ENCODE measurements at places on chromosomes 2 and 18.
A peak's percentile ranks its signal among the peaks of the same experiment; 100 is the strongest.

- no peak for DNase-seq
Measured at GRCh38 chr18:64032312-64032711, 62.4 kb downstream of the SERPINB8 start.

- DNase-seq, result no peak
Measured at GRCh38 chr2:54675738-54676137, 47.7 kb upstream of the EML6 start.

- no peak for DNase-seq
Measured at GRCh38 chr2:187358531-187358930, 89.5 kb downstream of the CALCRL start.

DNA sequence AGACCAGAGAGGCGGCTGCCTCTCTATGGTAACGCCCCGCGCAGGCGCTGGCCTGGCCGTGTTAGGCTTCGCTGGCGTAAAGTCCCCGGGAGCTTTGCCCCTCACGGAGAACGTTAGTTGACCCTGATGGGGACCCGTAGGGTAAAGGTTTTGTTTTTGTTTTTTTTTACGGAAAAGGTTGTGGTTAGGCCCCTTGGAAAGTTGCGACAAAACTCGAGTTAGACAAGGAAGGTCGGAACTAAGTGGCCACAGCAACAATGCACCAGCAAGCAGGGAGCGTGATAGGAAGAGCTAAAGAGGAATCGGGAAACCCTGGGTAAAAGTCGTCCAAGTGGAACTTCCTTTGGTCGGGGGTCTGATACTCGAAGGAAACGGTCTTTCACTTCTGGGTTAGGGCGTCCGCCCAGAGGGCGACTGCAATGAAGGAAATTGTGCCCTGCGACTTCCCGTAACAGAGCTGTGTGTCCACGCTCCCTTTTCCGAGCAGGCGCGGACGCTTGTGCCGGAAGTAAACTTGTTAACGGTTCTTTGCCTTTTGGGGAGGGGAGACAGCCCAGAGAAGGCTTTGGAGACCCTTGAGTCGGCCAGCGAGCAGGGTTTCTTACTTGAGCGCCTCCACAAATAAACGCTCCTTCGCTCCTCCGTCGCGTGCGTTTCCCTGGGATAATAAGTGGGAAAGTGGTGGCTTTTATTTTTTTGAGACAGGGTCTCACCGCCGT lies 493 bp upstream of the CLASP1 start:
- peak; percentile 95 for DNase-seq

DNA sequence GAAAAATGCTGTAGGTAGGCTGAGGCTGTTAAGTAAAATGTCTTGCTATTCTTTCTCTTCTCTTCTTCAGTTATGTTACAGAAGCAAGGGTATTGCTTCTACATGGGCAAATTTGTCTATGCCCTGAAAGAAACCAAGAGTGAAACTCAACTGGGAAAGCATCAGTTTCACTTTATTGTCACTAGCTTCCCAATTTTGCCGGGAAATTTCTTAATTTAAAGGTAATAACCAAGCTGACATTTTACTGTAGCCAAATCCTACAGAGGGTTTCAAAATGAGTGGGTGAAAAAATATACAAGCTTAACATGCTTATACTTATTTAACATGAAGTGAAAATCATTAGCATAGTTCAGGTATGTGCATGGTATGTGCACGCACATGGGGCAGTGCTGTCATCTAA lies 3.2 kb downstream of the TANK start:
- DNase-seq, result no peak

DNA sequence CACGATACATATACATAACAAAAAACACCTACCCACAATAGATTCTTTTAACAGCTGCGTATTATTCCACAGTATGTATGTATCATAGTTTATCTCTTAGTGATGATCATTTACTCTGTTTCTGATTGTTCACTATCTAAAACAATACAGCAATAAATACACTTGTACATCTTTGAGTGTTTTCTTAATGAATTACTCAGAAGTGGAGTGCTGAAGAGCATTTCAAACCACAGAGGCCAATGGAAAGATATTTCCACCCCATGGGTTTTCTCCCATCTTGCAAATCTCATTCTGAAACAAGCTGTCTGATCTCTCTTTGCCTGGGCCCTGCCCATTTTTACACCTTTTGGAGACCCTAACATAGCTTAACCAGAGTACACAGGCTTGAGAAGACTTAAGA lies 113.8 kb upstream of the KLF7 start:
- DNase-seq, result no peak

- DNase-seq, result no peak
Measured at GRCh38 chr18:57785751-57786437, 17.2 kb downstream of the ATP8B1 start.

DNA sequence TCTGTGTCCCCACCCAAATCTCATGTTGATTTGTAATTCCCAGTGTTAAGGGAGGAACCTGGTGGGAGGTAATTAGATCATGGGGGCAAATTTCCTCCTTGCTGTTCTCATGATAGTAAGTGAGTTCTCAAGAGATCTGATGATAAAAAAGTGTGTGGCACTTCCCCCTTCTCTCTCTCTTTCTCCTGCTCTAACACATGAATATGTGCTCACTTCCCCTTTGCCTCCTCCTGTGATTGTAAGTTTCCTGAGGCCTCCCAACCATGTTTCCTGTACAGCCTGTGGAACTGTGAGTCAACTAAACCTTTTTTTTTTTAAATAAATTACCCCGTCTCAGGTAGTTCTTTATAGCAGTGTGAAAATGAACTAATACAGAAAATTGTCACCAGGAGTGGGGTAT lies 380.0 kb downstream of the MEIS1 start:
- no peak for DNase-seq

GRCh38 chr2:128651000-128651399 lies 332.3 kb upstream of the HS6ST1 start:
- DNase-seq, result no peak

- DNase-seq, result no peak
Measured at GRCh38 chr18:53567929-53568574, 656.4 kb downstream of the MBD2 start.

GRCh38 chr18:8765783-8766463 lies 60.6 kb downstream of the MTCL1 start:
- no peak for DNase-seq

DNA sequence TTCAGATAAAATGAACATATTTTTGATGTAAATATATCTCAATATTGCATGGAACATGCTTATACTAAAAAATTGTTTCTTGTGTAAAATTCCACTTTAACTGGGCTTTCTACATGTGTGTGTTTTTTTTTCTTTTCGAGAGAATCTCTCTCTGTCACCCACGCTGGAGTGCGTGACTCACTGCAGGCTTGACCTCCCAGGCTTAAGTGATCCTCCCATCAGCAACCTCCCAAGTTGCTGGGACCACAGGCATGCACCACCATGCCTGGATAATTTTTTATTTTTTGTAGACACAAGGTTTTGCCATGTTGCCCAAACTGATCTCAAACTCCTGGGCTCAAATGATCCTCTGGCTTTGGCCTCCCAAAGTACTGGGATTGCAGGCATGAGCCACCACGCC lies 254.6 kb downstream of the LOXHD1 start:
- DNase-seq, result no peak

GRCh38 chr2:164696634-164697033 lies 75.4 kb upstream of the GRB14 start:
- no peak for DNase-seq

DNA sequence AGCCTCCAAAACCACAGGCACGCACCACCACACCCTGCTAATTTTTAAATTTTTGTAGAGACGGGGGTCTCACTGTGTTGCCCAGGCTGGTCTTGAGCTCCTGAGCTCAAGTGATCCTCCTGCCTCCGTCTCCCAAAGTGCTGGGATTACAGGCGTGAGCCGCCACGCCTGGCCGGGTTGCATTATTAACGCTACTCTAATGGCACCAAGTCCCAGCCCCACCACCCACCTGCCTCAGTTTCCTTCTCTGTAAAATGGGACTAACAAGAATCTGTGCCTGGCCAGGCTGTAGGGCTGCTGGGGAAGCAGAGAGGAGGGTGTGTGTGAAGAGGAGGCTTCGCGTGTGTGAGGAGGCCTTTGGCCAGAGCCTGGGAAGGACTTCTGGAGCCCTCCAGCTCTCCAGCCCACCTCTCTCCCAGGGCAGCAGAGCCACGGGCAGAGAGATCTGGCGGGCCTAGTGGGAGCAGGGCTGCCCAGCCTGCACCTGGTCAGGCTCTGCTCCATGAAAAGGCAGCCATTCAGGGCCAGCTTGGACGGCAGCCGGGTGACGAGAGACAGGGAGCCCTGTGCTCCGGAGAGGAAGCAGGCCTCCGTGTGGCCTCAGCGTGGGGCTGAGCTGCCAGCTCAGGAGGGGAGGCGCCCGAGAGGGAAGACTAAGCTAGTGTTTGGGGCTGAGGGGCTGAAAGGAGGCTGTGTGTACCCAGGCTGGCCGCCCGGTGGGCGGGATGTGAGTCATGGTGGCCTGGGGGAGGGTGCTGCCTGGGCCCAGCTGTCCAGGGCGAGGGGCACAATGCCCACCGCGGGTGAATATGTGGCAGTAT lies 7.4 kb upstream of the B3GNT7 start:
- DNase-seq, result no peak

DNA sequence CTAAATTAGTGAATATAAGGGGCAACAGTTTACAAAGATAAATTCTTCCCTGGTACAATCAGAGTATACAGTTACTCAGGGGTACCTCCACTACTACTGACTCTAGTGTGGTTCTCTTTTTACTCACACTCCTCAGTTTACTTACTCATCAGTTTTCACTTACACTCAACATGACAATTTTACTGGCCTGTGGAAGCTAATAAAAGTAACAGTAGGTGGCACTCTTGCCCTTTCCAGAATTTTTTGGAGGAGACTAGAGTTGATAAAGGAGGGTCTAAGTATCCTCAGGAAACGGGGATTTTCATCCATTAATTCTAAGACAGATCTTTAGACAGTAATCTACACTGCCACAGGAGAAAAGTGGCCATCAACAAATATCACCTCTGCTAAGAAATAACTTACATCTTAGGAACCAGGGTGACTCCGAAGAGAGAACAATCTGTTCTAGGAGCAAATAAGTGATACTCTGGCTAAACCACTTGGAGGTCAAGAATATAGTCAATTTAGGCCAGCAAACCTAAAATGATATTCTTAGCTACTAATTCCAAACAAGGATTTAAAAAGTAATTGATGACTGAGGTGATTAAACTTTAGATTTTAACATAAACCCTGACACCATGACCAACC lies 61.3 kb downstream of the ATL2 start:
- DNase-seq, result no peak

- DNase-seq, result no peak
Measured at GRCh38 chr2:144986691-144987090, 466.8 kb upstream of the ZEB2 start.

DNA sequence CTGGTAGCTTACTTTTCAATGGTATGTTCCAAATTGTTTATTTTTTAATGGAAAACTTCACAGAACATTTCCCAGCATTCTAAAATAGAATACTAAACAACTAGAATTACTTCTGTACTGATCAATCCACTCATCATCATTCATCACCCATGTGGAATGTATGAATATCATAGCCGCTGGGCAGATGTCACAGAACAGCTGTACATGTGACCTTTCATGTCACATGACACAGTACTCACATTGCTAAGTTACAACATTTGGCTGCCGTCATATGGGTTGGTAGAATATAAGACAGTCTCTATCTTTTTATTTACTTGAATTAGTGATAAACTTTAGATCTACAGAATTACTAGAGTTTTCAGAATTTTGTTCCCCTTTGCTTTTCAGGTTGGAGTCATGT lies 387.6 kb downstream of the ZEB2 start:
- DNase-seq, result no peak

GRCh38 chr2:56185101-56185581 lies 1.4 kb downstream of the CCDC85A start:
- DNase-seq, result no peak

GRCh38 chr2:132780651-132781050 lies 110.6 kb upstream of the LYPD1 start:
- DNase-seq, result no peak

- no peak for DNase-seq
Measured at GRCh38 chr2:101337877-101338276, 29.4 kb upstream of the RNF149 start.

- no peak for DNase-seq
Measured at GRCh38 chr2:147511491-147511948, 333.3 kb upstream of the ACVR2A start.

DNA sequence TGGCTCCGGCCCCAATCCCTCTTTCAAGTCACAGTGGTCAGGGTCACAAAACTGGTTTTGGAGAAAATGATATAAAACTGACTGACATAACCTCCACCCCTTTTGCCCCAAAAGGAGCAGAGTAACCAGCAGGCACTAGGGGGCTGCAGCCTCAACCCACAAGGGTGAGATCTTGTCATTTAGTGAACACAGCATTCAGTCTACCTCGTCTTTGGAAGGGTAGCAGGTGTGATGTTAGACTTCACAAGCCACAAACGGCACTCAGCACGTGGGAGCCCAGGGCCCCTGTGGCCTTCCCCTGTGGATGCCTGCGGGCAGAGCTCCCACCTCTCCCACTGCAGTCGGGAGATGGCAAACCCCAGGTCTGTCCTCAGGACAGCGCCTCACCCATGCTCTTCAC lies 372.1 kb upstream of the MYT1L start:
- no peak for DNase-seq

- no peak for DNase-seq
Measured at GRCh38 chr2:53708988-53709387, 58.6 kb upstream of the CHAC2 start.

- DNase-seq, result no peak
Measured at GRCh38 chr18:62758591-62758990, 43.2 kb downstream of the PHLPP1 start.

- DNase-seq, result no peak
Measured at GRCh38 chr2:196808083-196808665, 981 bp downstream of the C2orf66 start.

DNA sequence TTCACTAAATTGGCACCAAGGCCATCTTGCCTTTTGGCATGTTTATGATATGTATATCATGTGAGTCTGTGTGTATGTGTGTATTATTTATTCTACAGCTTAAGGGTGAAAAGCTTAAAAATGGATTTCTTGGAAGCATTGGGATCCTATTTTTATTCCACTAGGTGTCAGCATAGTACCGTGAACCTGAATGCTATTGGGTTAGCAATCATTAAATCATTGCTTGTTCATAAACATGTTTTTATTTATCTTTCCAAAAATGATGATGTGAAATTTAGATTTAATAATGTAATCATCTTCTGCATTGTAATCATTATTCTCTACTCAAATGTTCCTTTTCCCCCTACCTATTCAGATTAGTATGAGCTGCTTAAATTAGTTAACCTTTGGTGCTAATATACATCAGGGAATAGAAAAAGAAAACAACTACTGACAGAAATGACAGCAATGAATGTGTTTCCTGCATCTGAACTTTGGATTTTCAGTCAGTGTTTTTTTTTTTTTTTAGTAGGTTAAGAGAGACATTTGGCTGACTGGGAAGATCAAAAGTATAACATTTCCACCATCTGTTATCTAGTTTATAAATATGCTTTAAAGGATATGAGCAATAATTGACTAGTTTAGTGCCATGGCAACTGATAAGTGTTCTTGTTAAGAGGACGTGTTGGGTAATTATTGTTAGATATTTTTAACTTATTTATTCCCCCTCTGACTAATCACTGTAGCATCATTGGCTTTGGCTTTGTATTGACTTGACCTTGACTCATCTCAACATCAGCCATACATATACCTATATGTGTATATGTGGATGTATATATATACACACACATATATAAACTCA lies 14.1 kb upstream of the ZSWIM2 start:
- DNase-seq, result no peak
